ENCODE measurements at places on chromosomes 7 and 10. TPM values are rescaled to one million over a fixed set of nuclear protein-coding genes. Genes with fewer than 3 reads are reported as not detected.

The TRIL gene
- not detected for total RNA-seq

The RARRES2 gene
- 0.17 TPM for total RNA-seq

The C7orf57 gene
- 2.6 TPM for total RNA-seq

The ASAH2B gene
- total RNA-seq = 4.7 TPM

The GBX1 gene
- not detected for total RNA-seq

- no peak for DNase-seq
Measured at GRCh38 chr7:138208864-138209263, 132.6 kb downstream of the AKR1D1 start.

- no peak for DNase-seq
Measured at GRCh38 chr7:68222311-68222710, 1225.7 kb downstream of the TYW1 start.

DNA sequence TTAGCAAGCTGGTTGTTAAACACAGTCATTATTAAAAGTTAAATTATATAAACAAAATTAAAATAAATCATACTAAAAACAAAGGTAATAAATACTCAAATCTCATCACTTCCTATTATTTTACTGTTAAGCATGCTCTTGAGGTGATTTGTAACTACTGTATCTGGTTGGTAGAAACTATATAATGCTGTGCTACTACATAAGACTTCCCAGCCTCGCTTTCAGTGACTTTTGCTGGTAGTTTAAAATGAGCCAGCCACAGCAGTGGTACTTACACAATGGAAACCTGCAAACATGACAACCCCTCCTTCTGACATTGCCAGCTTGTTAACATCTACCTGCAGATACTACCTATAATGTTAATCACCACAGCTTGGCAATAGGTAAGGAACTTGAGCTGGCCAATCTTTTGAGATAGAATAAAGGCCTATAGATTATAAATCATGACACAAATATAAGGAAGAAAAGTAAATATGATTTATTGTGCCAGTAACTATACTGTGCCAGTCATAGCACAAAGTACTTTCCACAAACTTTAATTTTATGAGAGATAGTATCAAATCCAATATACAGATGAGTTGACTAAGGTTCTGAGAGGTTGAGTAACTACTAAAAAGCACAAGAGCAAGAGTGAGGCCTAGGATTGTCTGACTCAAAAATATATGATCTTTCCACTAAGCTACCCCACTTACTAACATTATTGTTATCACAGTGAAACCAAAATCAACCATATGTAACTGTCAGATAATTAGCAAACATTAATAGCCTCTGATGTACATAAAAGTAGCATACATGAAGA lies 181.1 kb upstream of the ASAH2 start:
- no peak for DNase-seq

GRCh38 chr10:98623176-98623575 lies 176.4 kb upstream of the HPS1 start:
- DNase-seq = no peak

- DNase-seq = peak; percentile 22
Measured at GRCh38 chr7:66697449-66698438, 42.8 kb upstream of the RABGEF1 start.

GRCh38 chr10:100730725-100731406 lies 14.5 kb upstream of the PAX2 start:
- no peak for DNase-seq

DNA sequence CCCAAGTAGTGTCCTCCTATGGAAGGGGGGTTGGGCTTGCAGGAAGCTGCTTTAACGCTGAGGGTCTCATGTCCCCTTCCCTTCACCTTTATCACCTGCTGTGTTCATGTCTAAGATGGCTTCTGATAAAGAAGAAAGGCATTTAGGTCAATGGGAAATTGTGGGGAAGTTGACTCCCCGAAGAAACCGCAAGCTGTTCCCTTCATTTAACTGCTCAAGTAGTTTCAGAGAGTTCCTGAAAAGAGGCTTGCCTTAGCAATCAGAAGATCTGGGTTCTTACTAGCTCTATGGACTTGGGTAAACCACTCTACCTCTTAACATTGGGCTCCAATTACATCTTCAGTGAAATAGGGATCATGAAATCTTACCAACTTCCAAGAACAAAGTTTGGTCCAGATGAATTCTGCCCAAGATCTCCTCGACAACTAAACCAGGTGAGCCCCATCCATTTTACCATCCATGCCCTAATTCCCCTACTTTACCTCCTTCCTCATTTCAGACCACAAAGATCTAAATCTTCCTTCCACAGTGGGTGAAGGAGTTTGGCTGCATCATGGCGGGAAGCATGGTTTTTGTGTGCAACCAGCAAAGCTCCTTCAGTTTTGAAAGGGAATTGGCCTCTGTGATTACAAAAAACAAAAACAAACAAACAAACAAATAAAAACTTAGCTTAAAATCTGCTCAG lies 30.4 kb upstream of the UCN3 start:
- no peak for DNase-seq
